ENCODE measurements at places on chromosomes 2 and 18. TPM values are rescaled to one million over a fixed set of nuclear protein-coding genes. Genes with fewer than 3 reads are reported as not detected.

DNA sequence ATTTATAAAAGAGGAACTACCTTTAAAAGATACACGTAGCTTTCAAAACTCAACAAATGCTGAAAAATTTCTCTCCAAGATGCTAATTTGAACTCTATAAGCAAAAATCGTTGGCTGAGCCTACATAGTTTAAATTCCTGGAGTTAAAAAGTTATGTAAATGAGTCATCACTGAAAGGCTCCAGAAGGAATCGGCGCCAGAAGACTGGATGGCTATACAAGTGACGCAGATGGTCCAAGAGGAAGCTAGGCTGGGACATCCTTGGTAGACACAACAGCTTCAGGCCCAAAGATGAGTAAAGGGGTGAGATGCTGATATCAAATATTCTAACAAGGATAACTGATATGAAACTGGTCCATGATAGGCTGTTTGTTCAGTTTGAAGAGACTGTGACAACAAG, 22.8 kb upstream of the DNAH6 start:
- DNase-seq: no peak

- no peak for DNase-seq
Observed at GRCh38 chr18:9348079-9348671, 13.6 kb downstream of the TWSG1 start.

- DNase-seq: no peak
Observed at GRCh38 chr2:176118601-176119339, 2.2 kb downstream of the HOXD10 start.

GRCh38 chr2:216657980-216658379, 24.8 kb downstream of the IGFBP2 start:
- no peak for DNase-seq

DNA sequence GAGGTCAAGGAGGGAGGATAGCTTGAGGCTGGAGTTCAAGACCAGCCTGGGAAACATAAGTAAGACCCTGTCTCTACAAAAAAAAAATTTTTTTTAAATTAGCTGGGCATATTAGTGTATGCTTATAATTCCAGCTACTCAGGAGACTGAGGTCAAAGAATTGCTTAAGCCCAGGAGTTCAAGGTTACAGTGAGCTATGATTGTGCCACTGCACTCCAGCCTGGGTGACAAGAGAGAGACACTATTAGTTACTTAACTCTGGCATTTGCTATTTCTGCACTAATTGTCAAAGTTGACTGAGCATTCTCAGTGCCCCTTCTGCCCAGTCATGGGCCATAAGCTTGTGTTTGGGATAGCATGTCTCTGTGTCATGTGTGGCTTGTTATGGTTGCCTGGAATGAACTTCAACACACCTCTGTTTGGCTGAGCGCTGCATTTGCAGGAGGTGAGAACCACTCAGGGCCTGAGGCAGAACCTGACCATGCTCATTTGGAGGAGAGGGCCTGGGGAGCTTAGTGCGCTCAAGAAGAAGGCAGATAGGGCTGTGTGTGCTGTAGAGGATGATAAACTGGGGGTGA, 77.7 kb downstream of the SH3RF3 start:
- DNase-seq: no peak

GRCh38 chr2:116724550-116724949, 1089.9 kb upstream of the DDX18 start:
- DNase-seq: no peak

DNA sequence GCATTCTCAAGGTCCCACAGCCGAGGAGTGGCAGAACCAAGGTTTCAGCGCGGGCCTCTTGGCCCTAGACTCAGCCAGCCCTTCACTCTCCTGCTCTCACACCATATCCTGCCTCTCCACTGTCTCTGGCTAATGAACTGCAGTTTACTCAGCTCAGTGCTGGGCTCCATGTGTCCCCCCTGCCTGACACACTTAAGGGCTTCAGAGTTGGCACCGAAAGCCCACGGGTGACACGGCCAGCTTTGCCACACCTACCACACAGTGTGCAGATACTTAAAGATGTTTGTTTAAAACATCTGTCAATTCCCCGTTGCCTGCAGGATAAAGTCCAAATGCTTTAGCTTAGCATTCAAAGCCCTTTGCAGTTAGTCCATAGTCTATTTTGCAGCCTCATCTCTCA, 241.2 kb downstream of the SEPTIN10 start:
- DNase-seq: peak; percentile 39

DNA sequence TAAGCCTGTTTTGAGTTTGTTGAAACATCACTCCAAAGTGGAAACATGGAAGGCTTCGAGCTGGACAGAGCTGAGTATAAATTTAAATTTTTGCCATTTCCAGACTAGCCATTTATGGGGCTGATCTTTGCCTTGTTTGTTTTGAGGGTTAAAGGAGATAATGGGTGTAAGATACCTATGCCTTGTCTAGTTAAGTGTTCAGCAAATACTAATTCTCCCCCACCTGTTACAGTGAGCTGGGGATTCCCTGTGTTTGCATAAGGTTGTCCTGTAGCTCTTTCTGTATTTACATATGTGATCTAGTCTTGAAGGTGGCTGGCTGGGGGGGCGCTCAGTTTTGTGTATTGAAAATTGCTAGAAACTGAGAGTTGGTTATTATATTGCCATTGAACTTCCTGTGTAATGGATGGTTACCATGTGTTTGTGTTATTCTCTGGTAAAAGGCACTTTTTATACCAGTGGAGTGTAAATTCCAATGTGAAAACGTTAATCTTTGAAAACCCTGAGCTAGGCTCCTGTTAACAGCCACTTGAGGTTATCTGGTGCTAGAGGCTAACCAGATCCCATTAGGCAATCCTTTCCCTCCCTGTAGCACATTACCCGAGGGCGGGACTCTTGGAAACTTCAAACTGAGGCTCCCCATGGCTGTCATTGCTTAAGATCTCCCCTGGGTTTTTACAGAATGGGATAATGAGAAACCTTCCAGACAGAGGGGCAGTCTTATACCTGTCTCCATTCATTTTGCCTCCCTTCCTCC, 26.7 kb downstream of the TANC1 start:
- no peak for DNase-seq

GRCh38 chr2:144011553-144011952, 508.4 kb downstream of the ZEB2 start:
- no peak for DNase-seq

DNA sequence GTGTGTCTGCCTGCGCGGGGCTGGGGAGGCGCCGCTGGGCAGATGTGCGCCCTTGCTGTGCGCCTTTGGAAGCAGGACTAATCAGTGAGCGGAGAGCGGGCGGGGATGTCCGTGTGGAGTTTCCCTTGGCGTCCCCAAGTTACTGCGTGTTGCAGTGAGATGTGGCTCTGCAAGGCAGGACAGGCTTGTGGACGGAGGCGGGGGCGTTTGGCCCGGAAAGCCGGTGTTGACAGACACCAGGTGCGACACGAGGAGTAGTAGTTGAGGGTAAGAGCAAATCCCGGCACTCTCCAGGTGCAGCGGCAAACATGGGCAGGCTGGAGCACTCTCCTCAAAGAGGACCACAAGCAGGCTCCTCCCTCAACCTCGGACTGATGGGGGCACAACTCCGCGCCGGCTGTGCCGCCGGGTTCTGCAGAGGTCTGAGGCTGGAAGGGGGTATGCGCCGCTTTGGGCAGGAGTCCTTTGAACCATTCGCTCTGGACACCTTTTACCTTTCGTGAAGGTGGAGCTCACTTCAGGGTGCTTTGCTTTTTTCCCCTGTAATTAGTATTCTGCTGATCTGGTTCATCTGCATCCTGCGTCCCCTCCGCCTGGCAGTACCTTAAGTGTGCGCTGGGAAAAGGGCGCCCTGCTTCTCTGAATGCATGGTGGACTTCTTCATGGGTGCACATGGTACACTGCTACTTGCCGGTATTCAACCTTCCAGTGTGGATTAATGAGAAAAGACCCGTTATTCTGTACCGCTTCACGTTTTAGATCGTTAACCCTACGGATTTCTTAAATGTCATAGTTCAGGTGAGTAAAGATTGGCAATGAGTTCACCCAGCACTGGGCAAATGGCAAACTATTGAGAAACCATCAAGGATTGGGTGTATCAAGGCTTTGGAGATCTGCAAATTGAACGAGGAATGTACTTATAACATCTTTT, 608 bp downstream of the CDH7 start:
- DNase-seq: no peak

DNA sequence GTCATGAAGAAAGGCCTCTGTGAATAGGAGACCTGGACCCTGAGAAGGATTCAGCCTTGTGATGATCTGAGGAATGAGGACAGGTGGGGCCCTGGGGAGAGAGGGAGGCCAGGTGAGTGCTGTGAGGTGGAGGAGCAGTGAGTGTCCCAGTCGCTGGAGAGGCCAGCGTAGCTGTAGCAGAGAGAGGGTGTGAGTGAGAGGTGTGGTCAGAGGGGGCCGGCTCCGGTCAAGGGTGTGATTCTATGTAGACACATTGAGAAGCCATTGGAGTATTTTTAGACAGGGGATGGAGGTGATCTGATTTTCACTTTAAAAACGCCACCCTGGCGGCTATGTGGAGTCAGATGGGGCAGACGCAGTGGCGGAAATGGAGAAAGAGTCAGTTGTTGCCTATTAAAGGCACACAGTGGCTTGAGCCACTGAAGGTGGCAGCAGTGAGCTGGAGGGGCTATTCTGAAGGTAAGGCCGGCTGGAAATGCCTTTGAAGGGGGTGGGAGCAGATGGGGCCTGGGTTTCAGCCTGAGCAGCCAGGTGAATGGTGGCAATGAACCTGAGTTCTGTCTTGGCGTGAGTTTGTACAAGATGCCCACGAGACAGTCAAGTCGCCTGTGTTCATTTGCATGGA, 55.6 kb downstream of the GREB1 start:
- no peak for DNase-seq

GRCh38 chr2:42474765-42475454, 18.9 kb downstream of the KCNG3 start:
- DNase-seq: no peak

DNA sequence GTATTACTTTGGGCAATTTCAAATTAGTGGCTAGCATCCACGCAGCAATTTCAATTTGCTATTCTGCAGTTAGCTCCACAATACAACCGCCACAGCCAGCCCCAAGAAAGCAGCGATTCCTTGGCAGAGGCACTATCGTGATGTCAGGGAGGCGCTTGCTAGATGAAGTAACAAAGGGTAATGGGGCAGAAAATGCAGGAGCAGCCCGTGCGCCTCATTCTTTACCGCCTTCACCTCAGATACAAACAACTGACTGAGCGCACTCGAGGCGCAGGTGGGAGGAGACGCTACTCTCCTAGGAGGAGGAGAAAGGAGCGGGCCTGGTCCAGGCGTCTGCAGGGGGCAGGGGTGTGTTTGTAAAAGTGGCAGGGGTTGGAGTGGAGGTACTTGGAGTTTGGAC, 76.9 kb upstream of the ASB18 start:
- no peak for DNase-seq

DNA sequence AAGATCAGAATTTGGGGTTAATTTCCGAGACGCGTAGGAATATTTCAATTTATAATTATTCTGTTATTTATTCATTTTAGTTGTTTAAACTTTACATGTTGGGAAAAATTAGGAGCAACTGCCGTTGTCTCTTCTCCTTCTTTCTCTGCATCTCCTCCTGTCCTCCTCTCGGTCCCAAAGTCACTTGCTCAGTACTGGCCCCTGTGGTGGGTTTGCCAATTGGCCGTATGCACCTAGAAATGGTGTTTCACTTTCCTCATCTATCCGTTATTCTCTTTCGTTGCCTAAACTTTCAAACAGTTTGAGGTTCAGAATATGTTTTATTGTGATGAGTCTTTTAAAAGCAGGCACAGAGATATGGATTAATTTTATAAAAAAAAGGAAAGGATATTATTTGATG, 517.9 kb downstream of the PLCL1 start:
- DNase-seq: no peak

GRCh38 chr2:230267059-230267458, 41.5 kb downstream of the SP140 start:
- no peak for DNase-seq

GRCh38 chr2:108106731-108107130, 120.4 kb downstream of the SLC5A7 start:
- DNase-seq: no peak

DNA sequence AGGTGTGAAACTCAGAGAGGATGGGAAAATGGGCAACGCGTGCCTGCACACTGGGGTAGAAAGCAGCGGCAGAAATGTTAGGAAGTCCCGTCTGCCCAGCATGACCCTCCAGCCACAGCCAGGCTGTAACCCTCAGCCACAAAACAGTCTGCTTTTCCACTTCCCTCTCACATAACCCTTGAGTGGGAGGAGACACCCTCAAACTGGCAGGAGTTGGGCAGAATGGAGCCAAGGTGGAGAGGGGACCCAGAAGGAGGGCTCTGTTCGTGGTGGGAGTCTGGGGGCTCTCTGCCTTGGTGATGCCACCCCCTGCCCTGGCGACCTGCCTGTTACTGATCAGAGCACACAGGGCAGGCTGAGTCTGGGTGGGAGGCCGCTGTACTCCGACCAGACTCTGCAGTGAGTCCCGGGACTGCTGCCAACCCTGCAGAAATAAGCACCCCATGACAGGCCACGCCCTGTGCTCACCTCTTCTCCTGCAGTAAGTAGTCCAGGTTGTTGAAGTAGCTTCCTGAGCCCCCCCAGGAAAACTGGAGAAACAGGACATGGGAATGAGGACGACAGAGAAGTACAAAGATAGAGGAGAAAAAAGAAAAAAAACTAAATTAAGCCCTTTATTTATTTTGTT, 16.0 kb downstream of the FAM178B start:
- DNase-seq: no peak

GRCh38 chr2:53584986-53585385, 182.6 kb upstream of the CHAC2 start:
- DNase-seq: no peak

DNA sequence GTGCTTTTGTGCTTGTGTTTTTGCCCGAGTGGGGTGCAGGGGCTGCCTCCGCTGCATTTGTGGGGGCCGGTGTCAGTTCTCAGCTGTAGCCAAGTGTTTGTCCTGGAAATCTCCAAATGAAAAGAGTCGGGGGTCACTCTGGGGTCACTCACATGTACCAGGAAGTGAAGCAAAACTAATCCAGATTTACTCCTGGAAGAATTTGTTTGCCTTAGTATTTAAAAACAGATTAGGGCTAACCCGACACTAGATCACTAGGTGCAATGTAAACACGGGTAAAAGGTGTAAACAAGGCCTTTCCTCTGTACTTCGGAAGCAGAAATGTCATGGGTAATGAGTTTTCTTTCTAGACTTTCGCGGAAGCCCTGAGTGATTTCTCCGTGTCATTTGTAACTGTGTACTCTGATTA, 50.3 kb downstream of the GBX2 start:
- DNase-seq: no peak

DNA sequence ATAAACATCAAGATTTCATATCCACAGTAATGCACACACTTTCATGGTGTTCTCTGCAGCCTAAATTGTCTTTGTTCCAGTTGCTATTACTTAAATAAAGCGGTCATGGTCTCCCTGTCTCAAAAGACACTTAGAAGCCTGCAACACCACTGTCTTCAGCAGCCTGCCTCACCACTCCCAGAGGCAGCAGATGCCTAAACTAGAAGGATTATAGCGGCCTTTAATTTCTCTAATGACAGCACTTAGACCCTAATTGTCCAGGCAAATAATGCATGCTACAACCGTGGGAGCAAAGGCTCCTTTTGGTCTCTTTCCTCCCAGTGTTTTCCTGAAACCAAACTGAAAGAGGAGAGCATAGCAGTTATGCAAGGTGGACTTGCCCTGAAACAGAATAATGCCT, 248.8 kb upstream of the SLC39A10 start:
- no peak for DNase-seq

Gene C1QL2
- total RNA-seq: not detected

Gene TLX2
- not detected for total RNA-seq

Gene DYNAP
- not detected for total RNA-seq

Gene DSEL
- 2.1 TPM for total RNA-seq

Gene OSBPL6
- 3.4 TPM for total RNA-seq

Gene DSG1
- total RNA-seq: 0.68 TPM

Gene HSBP1L1
- 12.5 TPM for total RNA-seq

Measured in Right ventricle myocardium inferior (tissue), 1 donor.